ENCODE measurements at places on chromosomes 6 and 20.

- peak; percentile 52 for DNase-seq
Observed at GRCh38 chr6:161415302-161415855, 141.5 kb upstream of the AGPAT4 start.

DNA sequence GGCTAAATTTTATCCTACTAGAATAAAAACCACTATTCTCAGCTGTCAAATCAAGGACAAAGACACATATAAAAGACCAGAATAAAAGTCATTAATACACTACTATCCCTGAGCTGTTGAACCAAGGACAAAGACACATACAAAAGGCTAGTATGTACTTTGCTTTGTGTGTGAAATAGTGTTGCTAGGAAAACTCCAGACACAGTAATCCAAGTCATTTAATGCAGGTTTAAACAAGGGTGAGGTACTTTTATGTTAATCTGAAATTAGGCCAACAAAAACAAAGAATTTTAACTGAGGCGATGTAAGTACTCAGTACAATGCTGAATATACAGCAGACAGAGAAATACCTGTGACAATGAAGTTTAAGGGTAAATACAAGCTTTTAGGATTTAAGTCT, 18.9 kb downstream of the GCLC start:
- DNase-seq: no peak

GRCh38 chr6:90411292-90411781, 114.7 kb upstream of the BACH2 start:
- DNase-seq: no peak

- DNase-seq: peak; percentile 7
Observed at GRCh38 chr6:34259529-34260069, 10.8 kb upstream of the SMIM29 start.

- no peak for DNase-seq
Observed at GRCh38 chr20:24872291-24873024, 76.6 kb upstream of the CST7 start.

DNA sequence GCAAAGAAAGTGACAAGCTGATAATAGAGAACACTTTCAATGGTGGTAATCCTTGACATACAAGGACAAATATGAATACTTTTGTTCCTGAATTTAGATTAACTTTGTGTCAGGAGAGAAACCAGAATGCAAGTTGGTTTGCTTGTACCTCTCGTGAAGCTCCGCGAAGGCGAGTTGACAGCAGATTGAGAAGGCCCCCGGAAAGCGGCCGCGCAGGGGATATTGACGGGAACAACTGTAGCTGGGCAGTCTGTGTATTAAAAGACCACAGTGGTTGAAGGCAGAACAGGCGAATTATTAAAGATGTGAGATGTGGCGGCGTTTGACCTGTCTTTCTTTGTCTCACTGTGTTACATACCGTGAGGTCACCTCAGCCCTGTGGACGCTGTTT, 175.8 kb upstream of the RALGAPA2 start:
- no peak for DNase-seq

GRCh38 chr6:32945953-32946352, 5.1 kb upstream of the HLA-DMB start:
- no peak for DNase-seq

Measured in MV-4-11 (cell line).